Right kidney (tissue), 9 donors: ENCODE measurements at places on chromosomes 2 and 18.

DNA sequence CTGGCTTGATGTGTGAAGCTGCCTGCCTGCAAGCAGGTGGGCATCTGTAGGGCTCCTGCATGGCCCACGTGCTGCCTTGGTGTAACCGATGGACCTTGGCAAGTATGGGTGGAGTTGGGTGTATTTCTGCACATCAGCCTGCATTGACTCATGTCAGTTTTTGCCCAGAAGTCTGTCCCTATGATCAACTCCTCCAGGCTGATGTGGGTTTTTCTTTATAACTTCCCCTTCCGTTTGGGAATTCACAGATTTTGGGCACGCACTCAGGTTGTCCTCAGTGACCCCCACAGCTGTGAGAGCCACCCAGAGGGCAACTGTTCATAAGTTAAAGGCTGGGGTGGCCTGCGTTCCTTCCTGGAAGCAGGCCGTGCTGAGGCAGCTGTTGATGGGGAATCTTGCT is 123.3 kb downstream of the NCK2 start:
- no peak for DNase-seq

- DNase-seq: no peak
Measured at GRCh38 chr2:15933184-15933845, 7.0 kb upstream of the MYCN start.

DNA sequence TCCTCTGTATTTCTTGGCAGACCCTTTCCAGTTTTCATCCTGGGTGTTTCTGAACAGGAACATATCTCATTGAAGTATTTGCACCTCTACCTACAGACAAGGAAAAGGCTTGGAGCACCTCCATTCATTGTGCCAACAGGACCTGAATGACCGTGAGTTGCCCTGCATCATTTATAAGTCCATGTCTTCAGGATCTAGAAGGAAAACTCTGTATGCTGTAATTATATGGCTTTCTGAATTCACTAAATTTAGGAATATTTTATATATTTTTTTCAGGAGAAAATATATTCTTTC is 402.3 kb upstream of the SLC14A2 start:
- DNase-seq: no peak

DNA sequence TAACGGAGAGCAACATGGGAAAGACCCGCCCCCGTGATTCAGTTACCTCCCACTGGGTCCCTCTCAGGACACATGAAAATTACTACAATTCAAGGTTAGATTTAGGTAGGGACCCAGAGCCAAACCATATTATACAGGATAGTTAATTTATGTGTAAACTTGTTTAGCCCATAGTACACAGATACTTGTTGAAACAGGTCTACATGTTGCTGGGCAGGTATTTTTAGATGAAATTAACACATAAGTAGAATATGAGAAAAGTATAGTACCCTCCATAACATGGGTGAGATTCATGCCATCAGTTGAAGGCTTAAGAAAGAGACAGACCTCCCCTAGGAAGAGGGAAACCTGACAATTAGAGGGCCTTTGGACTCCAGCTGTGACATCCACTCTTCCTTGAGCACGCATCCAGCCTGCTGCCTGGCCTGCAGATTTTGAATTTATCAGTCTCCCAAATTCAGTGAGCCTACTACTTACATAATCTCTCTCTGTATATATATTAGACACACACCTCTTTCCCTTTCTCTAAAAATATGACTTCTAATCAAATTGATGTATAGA is 463.5 kb upstream of the NETO1 start:
- no peak for DNase-seq

- no peak for DNase-seq
Measured at GRCh38 chr2:86309966-86310365, 27.5 kb downstream of the REEP1 start.

DNA sequence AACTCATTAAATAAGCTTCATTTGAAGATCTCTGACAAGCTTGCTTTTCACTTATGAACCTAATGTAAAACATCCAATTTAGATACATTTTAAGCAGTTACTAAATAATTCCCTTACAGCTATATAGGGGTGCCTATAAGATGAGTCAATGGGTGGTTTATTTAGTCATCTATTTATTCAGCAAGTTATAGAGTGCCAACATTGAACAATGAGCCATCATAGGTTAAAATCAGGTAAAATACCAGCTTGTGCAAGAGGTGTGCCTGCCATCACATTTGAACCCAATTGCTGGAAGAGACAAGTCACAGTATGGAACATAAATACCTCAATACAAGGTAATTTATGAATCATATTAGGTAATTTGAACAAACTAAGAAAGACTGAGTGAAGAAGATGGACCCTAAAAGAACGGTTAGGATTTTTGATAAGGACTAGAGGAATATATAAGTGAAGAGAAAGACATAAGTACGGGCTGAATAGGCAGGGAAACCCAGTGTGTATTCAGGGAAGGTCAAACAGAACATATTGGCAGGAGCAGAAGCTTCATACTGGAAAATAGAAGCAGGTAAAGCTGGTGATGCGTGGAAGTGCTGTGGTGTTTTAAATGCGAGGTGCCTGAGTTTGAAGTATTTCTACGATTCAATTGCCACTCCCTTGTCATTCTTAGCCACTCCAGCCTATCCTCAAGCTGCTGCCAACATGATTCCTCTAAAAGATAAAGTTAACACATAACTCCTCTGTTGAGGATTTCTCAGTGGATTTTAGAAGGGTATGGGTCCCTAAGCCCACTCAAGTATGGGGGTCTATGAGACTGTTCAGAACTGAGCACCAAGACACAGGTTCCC is 18.9 kb upstream of the STAT4 start:
- DNase-seq: no peak

- DNase-seq: no peak
Measured at GRCh38 chr18:8536922-8537321, 72.3 kb upstream of the RAB12 start.

- no peak for DNase-seq
Measured at GRCh38 chr2:118913131-118913802, 28.7 kb upstream of the MARCO start.

DNA sequence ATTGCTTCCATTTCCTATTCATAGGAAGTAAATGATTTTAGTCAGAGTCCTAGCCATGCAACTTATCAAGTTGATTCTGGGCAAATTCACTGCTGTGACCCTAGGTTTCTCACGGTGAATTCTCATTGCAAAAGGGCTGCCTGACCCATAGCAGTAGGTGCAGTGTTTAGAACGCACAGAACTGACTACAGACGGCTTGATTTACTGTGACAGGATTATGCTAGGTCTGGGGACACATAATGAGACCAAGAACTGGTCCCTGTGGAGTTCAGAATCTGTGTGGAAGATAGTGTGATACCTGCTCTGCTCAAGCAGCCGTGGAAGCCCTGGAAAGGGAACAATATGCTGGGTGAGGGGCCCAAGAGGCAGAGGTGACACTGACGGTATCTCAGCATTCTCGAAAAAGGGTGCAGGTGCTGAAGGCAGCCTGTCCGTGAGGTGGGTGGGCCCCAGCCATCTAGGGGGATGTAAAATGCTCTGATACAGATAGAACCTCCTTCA is 46.4 kb downstream of the ABCG8 start:
- no peak for DNase-seq

DNA sequence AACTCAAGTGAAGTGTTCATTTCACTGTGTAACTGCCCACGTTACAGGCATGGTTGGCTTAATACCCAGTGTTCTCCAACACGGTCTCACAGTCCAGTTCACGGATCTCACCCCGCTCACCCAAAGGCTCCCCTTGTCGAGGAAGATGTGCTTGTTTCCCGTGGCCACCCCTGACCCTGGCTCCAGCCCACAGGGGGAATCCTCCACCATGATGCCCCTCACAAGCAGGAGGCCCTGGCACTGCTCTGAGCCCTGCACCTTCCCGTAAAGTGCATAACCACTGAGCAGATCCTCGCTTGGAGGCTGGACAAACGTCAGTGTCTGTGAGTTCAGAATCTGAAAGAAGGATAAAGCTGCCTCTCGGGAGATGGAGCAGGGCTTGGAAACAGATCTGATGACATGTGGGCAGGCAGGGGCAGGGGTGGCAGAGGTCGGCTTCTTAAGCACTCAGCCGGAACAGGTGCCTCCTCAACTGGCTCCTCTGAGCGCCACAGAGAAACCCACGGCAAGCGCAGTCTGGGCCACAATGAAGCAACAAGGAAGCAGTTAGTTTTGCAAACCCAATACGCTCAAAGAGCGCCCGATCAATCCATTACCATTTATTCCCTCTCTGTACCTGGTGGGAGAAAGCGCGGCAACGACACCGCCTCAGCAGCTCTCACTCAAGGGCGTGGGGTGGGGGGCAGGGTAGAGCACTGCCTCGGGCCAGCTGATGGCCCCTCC is 17.6 kb downstream of the HDAC4 start:
- no peak for DNase-seq

GRCh38 chr2:43708178-43708577 is 31.9 kb upstream of the C1GALT1C1L start:
- DNase-seq: no peak

- no peak for DNase-seq
Measured at GRCh38 chr2:75246441-75247167, 47.3 kb upstream of the TACR1 start.

DNA sequence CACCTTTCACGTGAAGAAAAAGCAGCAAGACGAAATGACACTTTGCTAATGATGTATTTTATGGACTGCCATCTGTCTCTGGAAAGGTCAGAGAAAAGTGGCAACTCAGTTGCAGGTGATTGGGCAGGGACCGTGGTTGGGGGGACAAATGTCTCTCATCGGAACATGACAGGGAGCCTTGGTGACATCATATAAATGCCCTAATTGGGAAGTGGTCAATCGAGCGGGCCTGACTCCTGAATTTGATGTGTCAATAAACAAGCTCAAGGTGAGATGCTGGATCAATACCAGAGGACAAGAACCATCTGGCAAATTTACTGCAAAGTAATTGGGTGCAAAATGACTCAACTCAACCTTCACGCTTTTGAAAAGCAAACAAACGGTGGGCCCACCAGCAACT is 151.9 kb upstream of the SKOR2 start:
- DNase-seq: no peak

GRCh38 chr18:45518311-45519155 is 96.7 kb upstream of the SLC14A2 start:
- no peak for DNase-seq

DNA sequence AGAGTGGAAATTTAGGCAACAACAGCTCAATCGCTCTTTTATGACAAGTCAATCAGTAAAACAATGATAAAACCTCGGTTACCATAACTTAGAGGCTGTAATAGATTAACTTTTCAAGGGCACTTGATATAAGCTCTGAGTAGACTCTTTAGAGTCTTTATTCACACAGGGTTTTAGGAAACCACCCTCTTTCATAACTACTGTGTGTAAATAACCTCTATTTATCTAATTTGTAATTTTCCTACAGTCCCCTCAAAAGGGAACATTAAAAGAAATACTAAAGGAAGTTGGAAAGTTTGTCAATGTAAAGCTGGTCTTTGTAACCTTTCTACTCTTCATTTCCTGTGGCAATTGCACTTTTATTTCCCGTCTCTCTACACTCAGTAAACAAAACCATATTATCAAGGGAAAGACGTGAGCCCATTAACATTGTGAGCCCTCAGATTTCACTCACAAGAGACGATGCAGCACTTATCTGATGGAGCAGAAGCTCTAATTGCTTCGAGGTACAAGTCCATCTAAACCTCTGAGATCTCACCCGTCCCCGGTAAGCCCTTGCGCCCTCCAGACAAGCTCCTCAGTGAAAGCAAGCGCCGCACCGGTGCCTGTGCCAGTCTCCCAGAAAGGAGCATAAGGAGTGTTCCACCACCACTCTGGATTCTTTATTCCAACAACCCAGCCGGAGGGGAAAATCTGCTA is 1.1 kb upstream of the HOXD1 start:
- no peak for DNase-seq

GRCh38 chr2:1498176-1498575 is 84.9 kb downstream of the TPO start:
- DNase-seq: no peak

DNA sequence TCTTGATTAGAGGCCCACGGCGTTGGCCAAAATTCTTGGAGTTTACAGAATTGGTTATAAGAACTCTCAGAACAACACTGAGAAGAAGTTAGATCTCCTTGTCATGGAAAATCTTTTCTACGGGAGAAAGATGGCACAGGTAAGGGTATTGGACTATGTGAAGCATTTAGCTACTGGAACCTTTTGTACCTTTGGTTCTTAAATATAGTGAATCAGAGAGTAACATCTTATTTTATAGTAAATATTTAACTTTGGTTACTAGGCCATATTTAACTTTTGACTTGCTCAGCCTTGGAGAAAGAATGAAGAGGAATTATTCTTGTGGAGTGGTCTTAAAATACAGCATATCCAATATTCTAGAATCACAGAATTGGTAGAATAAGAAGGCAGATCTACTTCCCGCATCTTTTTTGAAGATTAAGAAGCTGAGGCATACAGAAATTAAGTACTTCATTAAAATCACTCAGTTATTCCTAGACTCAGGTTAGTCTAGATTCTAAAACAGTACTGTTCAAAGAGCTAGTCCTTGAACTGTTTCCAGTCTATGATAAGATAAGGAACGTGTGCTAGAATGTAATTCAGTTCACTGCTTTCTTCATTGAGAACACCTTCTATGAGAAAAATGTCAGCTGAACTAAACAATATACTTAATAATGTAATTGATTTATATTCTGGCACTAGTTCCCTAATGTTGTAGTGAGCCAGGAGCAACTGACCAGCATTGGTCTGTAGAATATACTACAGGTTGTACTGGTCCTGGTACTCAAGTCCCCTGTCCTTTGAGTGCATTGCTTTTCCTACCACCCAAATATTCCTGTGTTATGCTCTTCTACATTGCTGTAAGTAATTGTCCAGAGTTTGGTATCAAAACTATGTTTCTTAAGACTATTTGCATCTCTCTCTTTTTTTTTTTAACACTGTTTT is 53.7 kb upstream of the PTH2R start:
- DNase-seq: no peak

GRCh38 chr2:171874517-171874916 is 19.5 kb downstream of the SLC25A12 start:
- no peak for DNase-seq

GRCh38 chr2:52064234-52064633 is 1032.3 kb upstream of the NRXN1 start:
- no peak for DNase-seq

- DNase-seq: no peak
Measured at GRCh38 chr2:171087547-171087946, 73.1 kb downstream of the TLK1 start.

DNA sequence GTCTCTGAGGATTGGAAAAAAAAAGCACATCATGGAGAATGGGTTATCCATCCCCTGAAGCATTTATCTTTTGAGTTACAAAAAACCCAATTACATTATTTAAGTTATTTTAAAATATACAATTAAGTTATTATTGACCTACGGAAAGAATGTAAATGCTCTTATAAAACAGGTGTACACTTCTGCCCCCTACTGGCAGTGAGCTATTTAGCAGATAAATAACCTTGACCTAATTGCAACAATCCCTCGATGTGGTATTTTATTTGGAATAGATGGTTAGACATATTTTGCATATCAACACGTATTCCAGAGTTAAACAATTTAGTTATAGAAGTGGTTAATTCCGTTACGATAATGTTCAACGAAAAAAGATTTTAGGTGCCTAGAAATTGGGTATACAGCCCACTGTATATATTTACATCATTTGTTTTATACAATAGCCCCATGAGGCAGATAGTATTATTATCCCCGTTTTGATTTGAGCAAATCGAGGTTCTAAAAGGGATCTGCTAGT is 9.1 kb upstream of the DAW1 start:
- no peak for DNase-seq

- no peak for DNase-seq
Measured at GRCh38 chr2:64770781-64771334, 117.1 kb upstream of the SERTAD2 start.
